ENCODE measurements at places on chromosomes 6 and 20. TPM values are rescaled to one million over a fixed set of nuclear protein-coding genes. Genes with fewer than 3 reads are reported as not detected.

The HRH3 gene
- total RNA-seq = not detected

The TPD52L1 gene
- total RNA-seq = 18.1 TPM

The BMP7 gene
- total RNA-seq = 0.03 TPM

The COL21A1 gene
- 0.10 TPM for total RNA-seq

The FOXC1 gene
- total RNA-seq = 6.5 TPM
